Dermis blood vessel endothelial cell (primary cell): ENCODE measurements at places on chromosomes 4 and X. TPM values are rescaled to one million over a fixed set of nuclear protein-coding genes. Genes with fewer than 3 reads are reported as not detected.

DNA sequence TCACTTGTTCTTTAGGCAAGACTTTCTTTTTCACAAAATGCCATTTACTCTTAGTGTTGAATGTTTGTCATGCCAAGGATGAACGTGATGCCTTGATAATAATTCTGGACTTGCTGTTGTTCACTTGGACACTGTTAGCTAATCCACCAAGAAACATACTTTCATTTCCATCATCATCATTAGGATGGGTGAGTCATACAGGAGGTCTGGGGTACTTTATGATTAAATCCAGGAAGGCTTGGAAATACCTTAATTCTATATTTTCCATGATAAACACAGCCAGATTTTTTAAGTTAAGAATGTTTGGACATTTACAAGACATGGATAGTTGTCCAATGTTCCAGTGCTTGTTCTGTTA, 260.7 kb upstream of the GIMD1 start:
- DNase-seq = peak; percentile 48

Gene NELFA
- 13.8 and 17.0 TPM in 2 replicates for total RNA-seq

GRCh38 chr4:79050541-79050880, 111.3 kb upstream of the PAQR3 start:
- no peak for DNase-seq

- DNase-seq = no peak
Observed at GRCh38 chr4:185540040-185540439, 4.7 kb upstream of the PDLIM3 start.

- DNase-seq = no peak
Observed at GRCh38 chr4:34250562-34250961, 1993.8 kb downstream of the ARAP2 start.

Gene DGAT2L6
- total RNA-seq = not detected in 2 replicates

GRCh38 chr4:147219145-147219544, 261.8 kb upstream of the EDNRA start:
- no peak for DNase-seq

DNA sequence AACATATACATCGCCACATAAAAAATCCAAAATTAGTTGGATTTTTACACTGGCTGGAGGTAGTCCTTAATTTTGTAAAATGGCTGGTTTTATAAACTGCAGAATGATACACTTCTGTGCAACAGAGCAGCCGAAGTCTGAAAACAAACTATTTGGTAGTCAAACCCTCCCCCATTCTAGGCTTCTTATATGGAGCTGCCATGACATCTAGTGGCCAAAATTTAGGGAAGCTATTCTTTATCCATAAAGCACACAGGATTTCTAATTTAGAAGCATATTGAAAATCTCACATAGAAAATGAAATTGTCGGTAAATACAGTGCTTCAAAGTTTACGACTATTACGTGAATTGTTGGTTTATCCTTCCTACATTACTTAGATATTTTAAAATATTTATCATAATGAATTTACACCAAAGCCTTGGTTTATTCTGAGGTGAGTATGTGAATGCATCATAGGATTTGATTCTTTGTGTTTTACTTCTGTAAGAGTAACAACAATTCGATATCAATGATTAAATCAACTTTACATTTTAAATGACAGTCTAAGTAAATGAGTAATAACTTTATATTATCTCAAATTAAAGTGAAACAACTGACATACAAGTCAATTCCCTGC, 113.4 kb upstream of the FAM241A start:
- peak; percentile 71 for DNase-seq

DNA sequence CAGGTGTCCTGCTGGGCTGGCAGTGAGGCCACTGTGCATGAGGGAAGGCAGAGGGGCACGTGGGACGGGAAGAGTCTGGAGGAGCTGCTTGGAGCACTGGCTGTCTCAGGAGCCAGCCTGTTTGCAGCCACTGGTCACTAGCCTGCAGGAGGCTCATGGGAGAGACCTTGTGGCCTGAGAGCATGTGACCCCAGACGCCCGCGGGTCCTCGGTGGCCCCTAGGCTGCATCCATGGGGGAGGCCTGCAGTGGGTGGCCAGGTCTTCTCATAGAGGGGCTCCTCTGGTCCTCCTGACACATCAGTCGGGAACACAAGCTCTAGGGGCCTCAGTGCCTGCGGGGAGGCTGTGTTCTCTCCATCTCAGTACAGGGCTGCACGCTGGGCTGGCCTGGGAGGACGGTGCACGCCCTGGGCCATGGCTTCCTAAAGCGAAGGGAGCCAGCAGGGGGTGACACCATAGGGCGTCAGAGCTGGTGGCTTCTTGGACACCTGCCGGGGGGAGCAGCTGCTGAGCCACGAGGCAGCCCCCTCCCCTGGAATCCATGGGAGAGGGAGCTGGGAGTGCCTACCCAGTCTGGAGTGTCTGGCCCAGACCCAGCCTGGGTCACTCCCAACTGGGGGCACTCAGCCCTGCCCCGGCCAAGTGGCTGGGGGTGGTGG, 12.3 kb downstream of the NAT8L start:
- no peak for DNase-seq

Gene LAMTOR3
- 41.2 and 43.0 TPM in 2 replicates for total RNA-seq

DNA sequence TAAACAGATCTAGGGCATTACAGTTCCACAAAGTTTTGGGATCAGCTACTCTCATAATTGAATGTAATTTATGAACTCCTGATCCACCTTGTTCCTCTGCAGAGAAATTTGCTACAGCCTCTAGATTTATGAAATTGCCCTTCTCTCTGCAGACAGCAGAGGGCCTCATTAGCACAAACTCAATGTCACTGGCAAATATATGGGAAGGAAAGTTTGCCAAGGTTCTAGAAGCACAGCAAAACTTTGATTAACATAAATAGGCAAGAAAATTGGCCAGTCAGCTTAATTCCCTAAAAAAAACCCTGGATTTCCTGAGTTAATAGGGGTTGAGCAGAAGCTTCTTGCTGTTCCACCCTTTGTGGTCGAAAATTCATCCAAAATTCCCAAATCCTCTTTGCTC, 31.5 kb downstream of the PRPS1 start:
- peak; percentile 67 for DNase-seq

- peak; percentile 39 for DNase-seq
Observed at GRCh38 chrX:138128027-138128671, 562.2 kb downstream of the ZIC3 start.

Gene KIAA1210
- total RNA-seq = not detected in 2 replicates

Gene TEX13B
- not detected in 2 replicates for total RNA-seq

DNA sequence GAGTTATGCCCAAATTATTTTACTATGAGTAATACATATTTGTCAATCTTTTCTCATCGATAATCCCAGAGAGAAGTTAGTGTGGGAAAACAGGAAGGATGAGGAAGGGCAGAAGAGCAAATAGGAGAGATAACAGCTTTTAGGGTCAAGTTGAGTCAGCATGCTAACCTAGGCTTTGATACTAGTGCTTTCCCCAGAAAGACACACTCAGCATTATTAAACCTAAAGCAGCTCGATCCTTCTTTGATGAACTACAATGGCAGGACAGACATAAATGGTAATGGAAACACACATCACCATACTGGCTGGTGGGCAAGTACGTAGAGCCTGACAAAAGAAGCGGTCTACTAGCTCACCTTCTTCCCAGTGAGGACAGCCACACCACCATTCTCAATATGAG, 20.5 kb downstream of the AIFM1 start:
- no peak for DNase-seq

Gene GASK1B
- 205 and 257 TPM in 2 replicates for total RNA-seq

GRCh38 chr4:154660052-154660451, 47.6 kb upstream of the FGG start:
- DNase-seq = no peak

Gene ADH6
- total RNA-seq = not detected in 2 replicates

Gene RAB41
- total RNA-seq = not detected in 2 replicates

DNA sequence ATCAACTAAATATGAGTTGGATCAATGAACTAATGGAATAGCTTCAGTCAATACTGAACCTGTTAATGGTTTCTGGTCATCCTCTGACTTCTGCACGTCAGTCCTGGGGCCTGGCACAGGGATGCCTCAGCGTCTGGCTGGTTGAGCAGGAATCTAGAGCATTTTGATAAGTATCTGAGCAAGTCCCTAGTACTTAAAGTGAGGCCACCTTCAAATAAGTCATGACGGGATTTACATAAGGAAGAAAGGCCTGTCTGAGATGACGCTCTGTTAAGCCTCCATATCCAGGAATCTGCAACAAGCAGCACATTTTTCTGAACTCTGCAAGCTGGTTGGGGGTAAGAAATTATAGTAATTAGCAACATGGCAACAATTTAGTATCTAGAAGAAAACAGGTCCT, 83.2 kb upstream of the TBC1D9 start:
- no peak for DNase-seq

DNA sequence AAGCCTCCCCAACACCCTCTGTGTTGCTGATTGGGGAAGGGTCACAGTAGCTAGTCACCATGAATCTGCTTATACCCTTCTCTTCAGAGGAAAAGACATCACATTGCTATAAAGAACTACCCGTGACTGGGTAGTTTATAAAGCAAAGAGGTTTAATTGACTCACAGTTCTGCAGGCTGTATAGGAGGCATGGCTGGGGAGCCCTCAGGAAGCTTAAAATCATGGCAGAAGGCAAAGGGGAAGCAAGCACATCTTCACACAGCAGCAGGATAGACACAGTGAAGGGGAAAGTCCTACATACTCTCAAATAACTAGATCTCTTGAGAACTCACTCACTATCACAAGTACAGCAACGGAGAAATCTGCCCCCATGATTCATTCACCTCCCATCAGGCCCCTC, 229.4 kb upstream of the FTHL17 start:
- DNase-seq = no peak

DNA sequence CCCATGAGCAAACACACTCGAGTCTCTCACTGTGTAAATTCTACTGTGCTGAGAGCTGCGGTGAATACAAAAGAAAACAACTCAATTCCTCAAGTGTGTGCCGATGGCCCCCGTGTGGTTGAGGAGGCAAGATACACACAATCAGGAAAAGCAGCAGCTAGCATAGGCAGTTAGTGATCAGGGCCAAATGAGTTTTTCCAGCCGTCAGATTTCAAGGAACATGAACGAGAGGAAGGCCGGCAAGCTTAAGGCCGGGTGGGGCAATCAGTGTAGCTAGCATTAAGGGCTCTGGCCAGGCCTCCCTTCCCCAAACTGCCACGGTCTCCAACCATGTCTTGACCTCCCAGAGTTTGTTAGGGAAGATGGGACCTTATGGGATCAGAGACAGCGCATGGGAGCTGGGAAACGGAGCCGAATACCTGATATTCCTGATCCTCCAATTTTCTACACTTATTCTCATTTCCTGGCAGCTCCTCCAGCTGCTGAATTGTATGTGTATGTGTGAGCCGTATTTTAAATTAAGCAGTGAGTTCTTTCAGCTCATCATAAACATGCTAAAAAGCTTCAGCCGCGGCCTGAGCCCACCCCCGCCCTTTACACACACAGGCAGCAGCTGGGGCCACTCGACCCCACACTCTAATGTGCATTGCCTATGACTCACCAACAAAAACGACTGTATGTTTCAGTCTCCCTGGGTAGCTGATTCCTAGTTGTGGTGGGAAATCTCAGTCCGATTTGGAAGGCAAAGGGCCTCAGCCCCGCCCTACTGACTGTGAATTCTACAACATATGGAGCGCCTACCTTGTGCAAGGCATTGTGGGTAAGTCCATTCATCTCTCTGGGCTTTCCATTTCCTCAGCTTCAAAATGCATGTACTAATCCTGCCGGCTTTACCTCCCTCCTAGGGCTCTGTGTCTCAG, 59.9 kb downstream of the RTL9 start:
- peak; percentile 43 for DNase-seq
